Esophagus mucosa (tissue), 1 donor: ENCODE measurements at places on chromosomes 2 and 18. TPM values are rescaled to one million over a fixed set of nuclear protein-coding genes. Genes with fewer than 3 reads are reported as not detected.
A peak's percentile ranks its signal among the peaks of the same experiment; 100 is the strongest.

- no peak for ATAC-seq
These were observed 23.9 kb downstream of the GAREM1 start for GRCh38 chr18:32446780-32447179.

CYP1B1 gene
- 2.0 TPM for total RNA-seq

BCS1L gene
- total RNA-seq = 43.9 TPM

- peak; percentile 33 for ATAC-seq
These were observed 85.6 kb downstream of the MARCHF4 start for GRCh38 chr2:216286616-216287231.

TUBA3E gene
- total RNA-seq = not detected

DNA sequence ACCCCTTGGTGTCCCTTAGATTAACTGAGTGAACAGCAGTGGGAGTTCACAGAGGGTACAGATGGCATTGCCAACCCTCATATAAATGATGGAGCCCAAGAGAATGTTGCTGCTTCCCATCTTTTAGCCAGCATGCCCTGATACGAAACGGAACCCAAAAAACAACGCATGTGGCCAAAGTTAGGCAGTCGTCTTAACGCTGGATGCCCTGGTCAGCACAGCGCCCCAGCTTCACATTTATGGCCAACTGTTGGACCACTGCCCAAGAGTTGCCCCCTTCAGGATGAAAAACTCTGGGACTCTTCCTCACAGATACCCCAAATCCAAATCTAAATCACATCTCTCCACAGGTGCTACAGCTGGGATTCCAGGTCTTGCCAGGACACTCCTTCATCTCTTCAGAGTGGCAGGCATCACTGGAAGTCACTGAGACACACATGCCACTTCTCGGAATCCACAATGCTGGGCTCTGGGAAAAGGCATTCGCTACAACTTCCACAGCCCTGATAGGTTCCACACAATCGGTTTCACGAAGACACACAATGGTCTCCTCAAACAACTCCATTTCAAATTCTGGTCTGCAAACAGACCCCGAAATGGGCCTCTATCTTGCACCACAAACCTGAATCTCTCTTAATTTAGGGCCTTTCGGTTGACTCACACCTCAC lies 44.6 kb downstream of the LONRF2 start:
- no peak for ATAC-seq

GRCh38 chr2:224969633-224970260 lies 72.5 kb downstream of the DOCK10 start:
- ATAC-seq = no peak

DNA sequence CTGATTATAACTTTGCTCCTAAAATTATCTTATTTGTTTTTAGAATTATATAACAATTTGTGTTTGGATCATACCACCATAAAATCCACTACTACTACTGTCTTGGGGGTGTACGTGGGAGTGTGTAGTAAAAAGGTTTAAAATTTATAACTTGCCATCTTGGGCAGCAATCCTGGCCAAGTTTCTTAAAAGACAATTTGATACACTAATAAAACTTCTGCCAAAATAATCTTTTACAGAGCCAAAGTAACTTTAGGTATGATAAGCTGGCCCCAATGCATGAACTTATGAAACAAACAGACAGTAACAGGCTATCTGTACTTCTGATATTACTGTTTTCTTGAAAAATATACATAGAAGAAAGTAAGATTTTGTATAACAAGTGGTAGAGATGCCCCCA lies 11.3 kb upstream of the UBE2E3 start:
- no peak for ATAC-seq

- ATAC-seq = peak; percentile 26
These were observed 36.5 kb downstream of the WDR75 start for GRCh38 chr2:189477756-189478155.

- ATAC-seq = no peak
These were observed 16.9 kb upstream of the FAHD2A start for GRCh38 chr2:95385570-95385984.

- no peak for ATAC-seq
These were observed 18.1 kb downstream of the GTF2A1L start for GRCh38 chr2:48635786-48636185.

DNA sequence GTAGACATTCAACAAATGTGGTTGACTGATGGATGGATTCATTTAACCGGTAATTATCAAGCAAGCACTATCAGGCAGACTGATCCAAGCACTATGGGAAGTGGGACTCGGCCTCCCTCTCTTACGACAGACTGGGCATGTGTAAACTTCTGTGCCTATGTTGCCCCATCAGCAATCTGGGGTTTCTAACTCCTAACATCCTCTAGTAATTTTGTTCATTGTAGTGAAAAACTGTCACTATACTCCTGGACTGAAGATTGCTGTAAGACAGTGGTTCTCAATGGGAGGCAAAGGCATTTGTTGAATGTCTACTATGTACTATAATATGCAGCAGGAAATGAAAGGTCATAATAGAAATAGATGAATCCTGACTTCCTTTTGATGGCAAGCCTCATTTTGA lies 51.2 kb upstream of the CREB1 start:
- ATAC-seq = no peak

- peak; percentile 14 for ATAC-seq
These were observed 249.8 kb downstream of the BCL11A start for GRCh38 chr2:60303680-60304079.

TCF23 gene
- total RNA-seq = not detected

SH3RF3 gene
- 0.68 TPM for total RNA-seq

LCT gene
- total RNA-seq = not detected

DNA sequence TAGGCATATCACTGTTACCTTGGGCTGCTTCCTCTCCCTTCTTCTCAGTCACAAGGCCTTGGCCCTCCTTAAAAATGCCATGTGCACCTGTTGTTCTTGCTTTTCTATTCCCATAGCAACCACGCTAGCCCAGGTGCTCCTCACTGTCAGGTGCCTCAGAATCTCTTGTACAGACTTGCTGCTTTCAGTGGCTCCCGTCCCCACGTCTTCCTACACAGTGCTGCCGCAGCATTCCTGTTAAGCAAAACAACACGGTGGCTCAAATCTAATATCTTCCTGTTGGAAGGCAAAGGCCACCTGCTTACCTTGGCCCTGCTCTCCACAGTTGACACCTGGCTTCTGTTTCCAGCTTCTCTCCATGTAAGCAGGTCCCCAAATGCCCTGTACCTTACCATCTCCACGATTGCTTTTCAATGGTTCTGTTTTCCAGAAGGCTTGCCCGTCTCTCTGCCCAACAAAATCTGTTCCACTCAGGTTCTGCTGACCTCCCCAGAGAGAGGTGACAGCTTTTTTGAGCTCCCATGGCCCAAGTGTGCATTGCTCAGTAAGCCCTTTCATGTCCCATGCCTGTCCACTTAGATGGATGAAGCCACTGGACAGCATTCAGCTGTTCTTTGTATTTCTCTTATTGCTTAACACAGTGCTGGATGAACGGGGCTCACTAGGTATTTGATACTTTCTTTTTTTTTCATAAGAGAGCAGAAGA lies 240.4 kb downstream of the PRKCE start:
- peak; percentile 45 for ATAC-seq

DNA sequence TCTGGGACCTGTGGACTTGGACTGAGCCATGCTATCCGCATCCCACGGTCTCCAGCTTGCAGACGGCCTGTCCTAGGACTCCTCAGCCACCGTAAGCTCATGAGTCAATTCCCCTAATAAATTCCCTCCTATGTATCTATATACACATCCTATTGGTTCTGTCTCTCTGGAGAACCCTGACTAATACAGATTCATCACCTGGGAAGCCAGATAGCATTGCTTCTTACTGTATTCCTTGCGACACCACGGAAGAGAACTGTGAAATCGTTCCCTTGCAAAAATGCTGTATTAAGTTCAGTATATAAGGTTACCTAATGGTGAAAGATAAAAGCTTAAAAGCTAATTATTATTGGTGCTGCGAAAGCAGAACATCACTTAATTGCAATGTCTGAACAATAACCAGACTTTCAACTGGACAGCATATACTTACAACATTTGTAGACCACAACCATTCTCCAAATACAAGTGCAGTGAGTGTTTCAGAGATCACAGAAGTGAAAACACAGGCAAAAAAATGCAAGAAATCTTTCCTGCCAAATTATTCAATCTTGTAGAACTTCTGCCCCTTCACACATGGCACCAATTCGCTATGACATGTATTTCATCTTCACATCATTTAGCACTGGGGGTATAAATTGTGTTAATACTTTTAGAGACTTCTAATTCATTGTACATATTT lies 352.9 kb downstream of the TXNL1 start:
- no peak for ATAC-seq

DNA sequence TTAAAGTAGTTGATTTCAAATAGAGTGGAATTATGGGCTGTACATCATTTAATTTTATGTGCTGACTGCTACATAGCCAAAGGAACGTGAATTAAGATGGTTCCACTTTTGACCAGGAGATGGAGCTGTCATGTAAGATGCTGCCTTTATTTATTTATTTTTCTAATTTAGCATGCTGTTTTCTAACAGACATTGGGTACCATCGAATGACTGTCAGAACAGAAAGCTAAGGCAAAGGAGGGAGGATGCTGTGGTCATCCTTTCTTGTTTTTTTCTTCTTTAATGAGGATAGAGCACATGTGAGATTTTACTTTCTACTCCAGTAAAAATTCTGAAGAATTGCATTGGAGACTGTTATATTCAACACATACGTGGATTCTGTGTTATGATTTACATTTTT lies at the start of gene SCN2A:
Gene SCN2A (plus strand): TSS at position 185 of the 400 bp plus-strand sequence. CDS start 56,410 bp downstream, outside the sequence.
- ATAC-seq = no peak

GRCh38 chr18:32576296-32576916 lies 105.7 kb upstream of the GAREM1 start:
- no peak for ATAC-seq

RNU2-63P gene
- total RNA-seq = 5.2 TPM

- ATAC-seq = no peak
These were observed 636.1 kb downstream of the TDRD15 start for GRCh38 chr2:21759819-21760218.

- no peak for ATAC-seq
These were observed 895.4 kb downstream of the CNTNAP5 start for GRCh38 chr2:124920448-124920847.

GRB14 gene
- total RNA-seq = 0.36 TPM

- ATAC-seq = no peak
These were observed 10.4 kb downstream of the TBR1 start for GRCh38 chr2:161426455-161426921.

DNA sequence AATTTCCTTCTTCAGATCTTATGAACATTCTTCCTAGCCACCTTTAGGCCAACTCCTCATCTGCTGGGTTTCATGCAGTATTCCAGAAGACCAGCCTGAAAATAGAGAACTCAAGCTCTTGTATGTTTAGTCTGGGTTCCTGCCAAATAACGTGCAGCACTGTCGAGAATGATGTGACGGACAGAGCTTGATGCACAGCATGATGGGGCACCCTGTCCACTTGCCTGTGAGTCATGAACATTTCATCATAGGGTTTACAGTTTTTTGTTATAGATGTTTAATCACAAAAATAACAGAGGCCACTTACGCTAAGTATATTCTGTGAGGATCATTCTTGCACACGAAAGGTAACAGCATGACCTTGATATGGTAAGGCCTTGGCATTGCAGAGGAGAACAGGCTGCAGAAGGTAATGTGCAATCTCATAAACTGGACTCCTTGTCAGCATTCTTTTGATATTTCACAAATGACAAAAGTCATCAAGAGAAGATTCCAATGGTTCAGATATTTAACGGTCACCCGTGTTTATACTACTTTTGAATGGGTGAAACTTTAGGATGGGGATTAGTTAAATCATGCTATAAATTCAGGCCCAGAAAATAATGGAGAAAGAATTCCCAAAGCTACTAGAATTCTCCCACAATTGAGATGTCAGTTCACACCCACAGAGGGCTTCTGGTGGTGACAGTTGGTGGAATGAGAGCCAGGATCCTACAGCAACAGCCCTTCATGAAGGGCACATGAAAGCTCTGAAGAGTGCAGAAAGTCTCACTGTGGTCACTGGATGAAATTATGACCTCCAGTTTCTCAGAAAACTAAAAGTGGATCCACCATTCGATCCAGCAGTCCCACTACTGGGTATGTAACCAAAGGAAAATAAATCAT lies 396.1 kb upstream of the RAB12 start:
- ATAC-seq = no peak

GRCh38 chr2:183868707-183869106 lies 729.6 kb upstream of the ZNF804A start:
- ATAC-seq = peak; percentile 86

GRCh38 chr2:31226266-31226665 lies 7.7 kb upstream of the EHD3 start:
- ATAC-seq = peak; percentile 38

GPN1 gene
- total RNA-seq = 26.5 TPM

DNA sequence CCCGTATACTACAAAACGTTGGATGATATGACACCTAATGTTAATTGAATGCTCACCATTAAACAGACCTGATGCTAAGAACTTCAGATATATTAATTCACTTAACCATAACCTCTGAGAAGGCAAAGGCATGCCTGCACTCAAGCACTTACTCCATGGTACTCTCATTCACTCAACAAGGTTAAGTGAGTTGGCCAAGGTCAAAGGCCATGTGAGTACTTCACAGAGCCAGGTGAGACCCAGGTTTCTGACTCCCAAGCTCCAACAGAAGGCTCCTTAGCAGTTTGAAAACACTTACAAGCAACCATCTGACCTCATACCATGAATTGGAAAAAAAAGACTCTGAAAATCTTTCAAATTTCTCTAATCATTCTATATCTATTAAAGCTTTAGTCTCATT lies 198.8 kb downstream of the L3MBTL4 start:
- no peak for ATAC-seq

- ATAC-seq = no peak
These were observed 88.7 kb downstream of the MYO1B start for GRCh38 chr2:191333911-191334357.

DNA sequence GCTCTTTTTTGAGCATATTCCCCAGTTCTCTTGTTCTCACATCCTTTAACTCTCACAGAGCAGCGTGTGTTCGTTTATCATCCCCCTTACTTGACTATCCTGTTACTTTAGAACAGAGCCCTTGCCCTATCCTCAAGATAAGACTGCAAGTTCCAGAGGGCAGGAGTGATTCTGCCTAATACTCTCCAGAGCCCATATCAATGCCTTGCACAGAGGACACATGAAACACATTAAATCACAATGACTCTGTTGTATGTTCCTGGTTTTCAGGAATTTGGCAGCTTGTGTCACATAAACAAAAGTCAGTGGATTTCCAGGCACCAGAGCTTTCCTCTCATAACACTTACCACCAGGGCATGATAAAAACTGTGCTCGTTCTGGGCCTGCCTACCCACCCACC lies 156.7 kb downstream of the RNF144A start:
- no peak for ATAC-seq

GRCh38 chr2:114821055-114821454 lies 378.6 kb downstream of the DPP10 start:
- no peak for ATAC-seq

SOX11 gene
- total RNA-seq = not detected

- ATAC-seq = no peak
These were observed 14.4 kb upstream of the SNED1 start for GRCh38 chr2:240983996-240984498.

OXER1 gene
- total RNA-seq = 0.40 TPM

GRCh38 chr2:16407358-16407757 lies 258.3 kb downstream of the CYRIA start:
- ATAC-seq = no peak
